Stimulated activated naive CD4-positive, alpha-beta T cell treated with Interleukin-2 at 50 U/mL for 16 hours (primary cell): ENCODE measurements at places on chromosomes 4 and X.

- DNase-seq, result no peak
Measured at GRCh38 chrX:47226071-47226470, 6.7 kb upstream of the USP11 start.

GRCh38 chrX:57964975-57965374 lies 54.7 kb upstream of the ZXDA start:
- DNase-seq, result no peak

GRCh38 chrX:55546956-55547355 lies 57.3 kb upstream of the USP51 start:
- DNase-seq, result no peak

DNA sequence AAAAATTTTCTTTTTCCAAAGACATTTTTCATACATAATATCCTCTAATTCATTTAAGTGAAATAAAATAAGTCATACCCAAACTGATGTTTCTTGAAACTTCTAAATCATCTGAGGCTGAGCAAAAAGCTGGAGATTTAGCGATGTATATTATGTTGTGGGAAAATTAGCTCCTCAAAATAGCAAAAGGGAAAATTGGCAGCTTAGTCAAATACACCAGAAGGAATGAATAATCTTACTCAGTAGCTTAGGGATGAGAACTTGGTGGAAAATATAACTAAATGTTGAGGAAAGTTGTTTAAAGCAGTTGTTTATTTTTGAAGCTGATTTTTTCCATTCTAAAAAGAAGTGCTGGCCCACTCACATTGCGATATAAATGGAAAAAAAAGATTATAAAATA lies 40.9 kb downstream of the GABRA4 start:
- no peak for DNase-seq

GRCh38 chr4:187396106-187396505 lies 599.5 kb upstream of the ZFP42 start:
- DNase-seq, result no peak

- DNase-seq, result no peak
Measured at GRCh38 chrX:154733066-154733425, 17.8 kb downstream of the GAB3 start.

- no peak for DNase-seq
Measured at GRCh38 chr4:92520563-92520962, 216.8 kb downstream of the GRID2 start.

DNA sequence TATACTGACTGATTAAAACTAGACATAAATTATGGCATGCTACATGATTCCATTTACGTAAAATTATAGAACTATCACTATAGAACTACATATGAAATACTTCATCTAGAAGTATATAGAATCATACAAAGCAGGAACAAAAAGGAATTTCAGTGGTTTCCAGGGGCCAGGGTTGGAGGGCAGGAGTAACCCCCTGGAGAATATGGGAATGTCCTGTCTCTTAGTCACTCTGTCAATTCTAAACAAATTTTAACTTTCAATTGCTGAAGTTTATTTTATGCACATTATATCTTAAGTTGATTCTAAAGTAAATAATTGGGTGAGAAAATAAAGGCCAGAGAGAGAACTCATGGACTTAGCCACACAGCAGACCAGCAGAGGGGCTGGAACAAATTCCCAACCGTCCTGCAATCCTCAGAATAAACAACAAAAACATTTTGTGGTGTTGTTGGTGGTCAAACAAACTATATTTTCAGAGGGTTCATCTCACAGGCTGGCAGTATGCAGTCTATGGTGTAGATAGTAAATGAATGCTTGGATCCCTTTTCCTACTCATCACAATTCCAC lies 476.9 kb upstream of the SLIT2 start:
- DNase-seq, result no peak

DNA sequence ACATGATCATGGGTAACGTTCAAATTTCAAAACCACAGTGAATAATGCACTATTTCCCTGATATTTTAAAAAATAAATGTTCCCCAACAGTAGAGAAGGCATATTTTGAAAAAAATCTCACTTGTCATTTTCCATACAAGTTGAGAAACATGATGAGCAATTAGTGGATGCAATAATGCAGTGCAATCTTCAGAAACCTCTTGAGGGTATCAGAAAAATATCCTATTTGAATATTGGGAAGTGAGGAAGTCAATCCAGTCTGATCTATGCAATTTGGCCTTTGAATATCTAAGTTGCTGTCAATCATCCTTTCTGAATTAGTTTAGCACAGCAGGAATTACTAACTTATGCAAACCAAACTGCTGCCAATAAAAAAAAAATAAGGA lies 776.8 kb downstream of the PCDH18 start:
- no peak for DNase-seq

DNA sequence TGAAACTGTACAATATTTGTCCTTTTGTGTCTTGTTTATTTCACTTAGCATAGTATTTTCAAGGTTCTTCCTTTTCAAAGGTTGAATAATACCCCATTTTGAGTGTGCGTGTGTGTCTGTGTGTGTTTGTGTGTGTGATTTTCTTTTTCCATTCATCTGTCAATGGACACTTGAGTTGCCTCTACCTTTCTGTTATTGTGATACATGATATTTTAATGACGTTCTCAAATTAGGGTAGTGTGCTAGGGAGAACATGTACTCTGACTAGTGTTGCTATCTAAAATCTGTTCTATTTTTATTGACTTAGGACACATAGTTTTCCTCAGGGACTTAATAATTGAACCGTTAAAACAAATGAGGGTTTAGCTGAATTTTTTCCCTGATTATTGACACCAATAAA lies 9.9 kb downstream of the MMRN1 start:
- no peak for DNase-seq

GRCh38 chr4:140813804-140814203 lies 57.6 kb upstream of the TBC1D9 start:
- no peak for DNase-seq

DNA sequence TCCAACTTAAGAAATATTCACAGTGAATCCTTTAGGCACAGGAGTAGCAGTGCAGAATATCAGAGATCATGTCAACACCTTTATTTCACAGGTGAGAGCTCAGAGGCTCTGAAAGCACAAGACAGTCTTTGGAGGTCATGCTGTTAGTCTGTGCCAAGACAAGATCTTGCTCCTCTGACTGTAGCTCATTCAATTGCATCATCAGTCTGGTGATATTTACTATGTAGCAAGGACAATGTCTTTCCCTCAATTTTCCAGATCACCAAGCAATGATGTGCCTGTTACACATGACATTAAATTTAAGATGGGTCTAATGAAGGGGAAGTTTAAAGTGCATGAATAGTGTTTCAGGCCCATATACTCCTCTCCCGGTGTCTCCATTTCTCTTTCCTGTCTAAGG lies 277.5 kb downstream of the IL15 start:
- no peak for DNase-seq

- no peak for DNase-seq
Measured at GRCh38 chr4:112633477-112634235, 3.1 kb downstream of the ZGRF1 start.

DNA sequence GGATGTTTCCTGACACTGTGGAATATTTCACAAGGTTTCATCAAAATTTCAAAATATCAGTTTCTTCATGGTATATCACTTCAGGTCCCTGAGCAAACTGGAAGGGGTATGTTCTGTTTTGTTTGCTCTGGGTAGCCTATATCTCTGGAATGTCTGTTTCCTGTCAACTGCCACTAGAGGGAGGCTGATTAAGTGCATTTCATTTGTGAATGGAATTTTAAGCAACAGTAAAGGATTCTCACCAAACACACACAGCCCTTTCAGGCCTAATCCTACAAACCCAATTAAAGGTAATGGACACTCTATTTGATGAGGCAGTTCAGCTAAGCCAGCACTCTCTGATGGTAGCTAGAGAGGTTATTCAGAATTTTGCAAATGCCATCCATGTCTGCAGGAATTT lies 307.1 kb downstream of the TEX13A start:
- no peak for DNase-seq

- no peak for DNase-seq
Measured at GRCh38 chr4:165879641-165880040, 6.6 kb downstream of the TLL1 start.

GRCh38 chrX:49189606-49190005 lies 3.4 kb upstream of the PRICKLE3 start:
- DNase-seq, result no peak

- no peak for DNase-seq
Measured at GRCh38 chrX:44202596-44202995, 140.9 kb downstream of the EFHC2 start.

DNA sequence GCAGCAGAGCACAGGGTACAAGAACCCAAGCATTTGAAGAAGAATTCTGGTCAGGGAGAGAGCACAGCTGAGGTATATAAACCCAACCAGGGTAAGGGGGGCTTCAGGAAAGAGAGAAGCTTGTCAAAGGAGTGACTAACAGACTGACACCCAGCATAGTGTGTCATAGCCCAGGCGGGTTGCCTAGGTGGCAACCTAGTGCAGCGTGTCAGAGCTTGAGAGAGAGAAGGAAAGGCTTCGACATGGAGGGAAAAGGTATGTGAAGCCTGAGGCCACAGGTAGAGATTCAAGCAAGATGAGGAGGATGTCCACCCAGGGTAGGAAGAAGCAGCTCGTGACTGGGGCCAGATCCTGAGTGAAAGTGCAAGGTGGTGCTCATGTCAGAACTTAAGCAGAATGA lies 8.5 kb upstream of the ANTXR2 start:
- no peak for DNase-seq

DNA sequence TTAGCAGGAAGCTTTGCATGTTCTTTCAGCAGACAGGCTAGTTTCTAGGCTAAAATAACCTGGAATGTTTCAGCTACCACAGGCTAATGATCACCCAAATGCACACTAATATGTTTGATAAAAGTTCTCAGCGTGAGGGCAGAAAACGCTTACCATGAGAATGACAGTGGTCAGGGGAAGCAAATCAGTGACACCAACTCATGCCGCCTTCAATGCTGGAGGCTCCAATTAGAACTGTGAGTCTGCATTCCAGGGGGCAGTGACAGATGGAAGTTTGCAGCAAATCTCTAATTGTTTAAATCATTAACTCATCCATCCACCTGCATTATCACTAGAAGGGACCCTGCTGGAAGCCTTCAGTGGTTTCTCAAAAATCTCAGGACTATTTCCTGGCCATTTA lies 43.2 kb downstream of the ANOS1 start:
- no peak for DNase-seq

- no peak for DNase-seq
Measured at GRCh38 chr4:152169683-152170082, 366.2 kb downstream of the FBXW7 start.

DNA sequence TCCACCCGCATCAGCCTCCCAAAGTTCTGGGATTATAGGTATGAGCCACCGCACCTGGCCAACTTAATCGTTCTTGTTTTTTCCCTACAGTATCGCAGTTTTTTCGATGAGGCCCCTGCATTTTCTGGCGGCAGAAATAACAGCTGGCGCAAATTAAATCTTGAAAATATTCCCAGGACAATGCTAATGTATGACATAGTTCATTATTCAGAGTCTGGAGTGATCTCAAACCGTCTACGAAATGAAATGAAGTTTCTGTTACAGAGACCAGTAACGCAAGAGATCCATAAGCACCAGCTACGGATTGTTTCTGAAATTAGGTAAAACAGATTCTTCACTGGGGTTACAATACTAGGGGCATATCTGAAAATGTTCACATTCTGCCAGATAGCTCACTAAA lies 27.3 kb downstream of the CXorf58 start:
- no peak for DNase-seq

- no peak for DNase-seq
Measured at GRCh38 chr4:133131829-133132460, 17.1 kb upstream of the PCDH10 start.

DNA sequence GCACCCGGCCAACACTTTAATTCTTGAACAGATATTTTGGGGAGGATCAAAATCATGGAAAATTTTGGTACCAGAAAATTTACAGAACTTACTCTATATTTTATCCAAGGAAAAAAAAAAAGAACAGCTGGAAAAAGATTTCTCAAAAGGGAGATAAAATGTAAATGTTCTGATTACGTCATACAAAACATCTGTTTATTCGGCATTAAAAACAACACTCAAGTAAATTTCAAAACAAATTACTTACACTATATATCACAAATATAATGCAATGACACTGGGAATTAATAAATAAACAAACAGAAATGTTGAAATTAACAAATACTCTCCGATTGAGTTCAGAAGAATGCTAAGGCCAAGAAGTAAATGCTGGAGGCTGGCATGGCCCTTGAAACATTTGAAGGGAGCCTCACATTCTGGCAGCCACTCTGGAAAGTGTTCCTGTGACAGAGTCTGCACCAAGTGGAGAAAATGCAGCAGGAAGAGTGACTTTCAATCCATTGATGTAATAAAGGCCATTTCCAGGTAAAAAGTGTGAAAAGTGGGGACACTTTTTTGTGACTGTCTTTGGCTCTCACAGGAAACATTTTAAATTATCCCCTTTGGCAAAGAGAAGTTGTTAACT lies 486.0 kb upstream of the CTSO start:
- DNase-seq, result no peak

DNA sequence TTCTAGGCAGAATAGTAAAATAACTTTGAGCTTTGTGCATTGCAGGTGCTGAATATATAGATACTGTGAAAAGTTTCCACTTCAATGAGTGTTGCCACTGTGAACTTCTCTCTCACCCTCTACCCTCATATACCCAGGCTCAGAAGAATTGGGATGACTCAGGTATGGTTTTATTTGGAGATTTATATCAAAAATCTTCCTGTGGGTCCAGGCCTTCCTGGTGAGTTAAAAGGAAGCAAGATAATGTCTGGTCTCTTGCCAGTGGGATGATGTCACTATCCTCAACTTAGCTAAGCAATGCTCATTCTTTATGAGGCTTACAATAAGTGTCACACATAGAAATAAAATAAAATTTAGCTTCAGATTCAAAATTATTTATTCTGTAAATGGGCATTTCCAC lies 153.3 kb upstream of the TENT5D start:
- no peak for DNase-seq

DNA sequence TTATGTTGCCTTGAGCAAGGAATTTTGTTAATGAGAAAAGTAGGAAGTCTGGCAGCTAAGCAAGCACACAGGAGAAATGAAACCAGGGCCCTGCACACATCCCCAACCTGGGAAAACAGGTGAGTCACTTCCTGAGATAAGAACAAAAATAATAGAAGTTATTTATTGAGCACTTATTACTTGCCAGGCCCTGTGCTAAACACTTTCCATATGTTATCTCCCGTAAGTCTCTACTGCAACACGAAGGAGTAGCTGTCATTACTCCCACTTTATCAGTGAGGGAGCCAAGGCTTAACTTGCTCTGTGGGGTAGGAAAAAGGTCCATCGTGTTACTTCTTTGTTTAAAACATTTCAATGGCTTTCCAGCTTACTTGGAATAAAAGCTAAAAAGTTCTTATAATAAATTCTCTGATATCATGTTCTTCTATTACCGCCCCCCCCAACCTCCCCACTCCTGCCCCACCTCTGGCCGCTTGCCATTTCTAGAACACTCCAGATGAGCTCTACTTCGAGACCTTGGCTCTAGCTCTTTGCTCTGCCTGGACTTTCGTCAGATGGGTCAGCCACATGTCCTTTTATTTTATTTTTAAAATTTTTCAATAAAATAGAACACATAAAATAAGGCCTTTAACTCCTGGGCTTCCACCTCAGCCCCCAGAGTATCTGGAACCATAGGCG lies 36.3 kb upstream of the PLAC8 start:
- no peak for DNase-seq

GRCh38 chr4:159006202-159006601 lies 96.7 kb upstream of the RAPGEF2 start:
- DNase-seq, result no peak

GRCh38 chr4:165855191-165855590 lies 17.8 kb upstream of the TLL1 start:
- DNase-seq, result no peak
